Pancreas (tissue), 10 donors: ENCODE measurements at places on chromosomes 13 and 19. TPM values are rescaled to one million over a fixed set of nuclear protein-coding genes. Genes with fewer than 3 reads are reported as not detected.

The KLK3 gene
- not detected for total RNA-seq

The OR7C1 gene
- total RNA-seq = not detected

The ZNF100 gene
- 6.2 TPM for total RNA-seq

The PCDH8 gene
- not detected for total RNA-seq
